ENCODE measurements at places on chromosomes 7 and 10.

DNA sequence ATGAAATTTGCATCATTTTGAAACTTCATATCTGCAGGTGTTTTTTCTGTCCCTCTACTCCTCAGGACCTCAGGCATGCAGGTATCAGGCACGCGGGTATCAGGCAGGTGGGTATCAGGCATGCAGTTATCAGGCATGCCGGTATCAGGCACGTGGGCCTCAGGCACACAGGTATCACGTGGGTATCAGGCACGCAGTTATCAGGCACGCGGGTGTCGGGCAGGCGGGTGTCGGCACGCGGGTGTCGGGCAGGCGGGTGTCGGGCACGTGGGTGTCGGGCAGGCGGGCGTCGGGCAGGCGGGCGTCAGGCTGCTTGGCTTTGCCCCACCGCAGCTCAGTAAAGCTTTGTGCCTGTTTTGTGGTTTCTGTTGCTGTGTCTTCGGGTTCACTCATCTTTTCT, 8.7 kb downstream of the SPRN start:
- no peak for DNase-seq

GRCh38 chr10:128896963-128897362, 570.1 kb upstream of the MGMT start:
- DNase-seq: no peak

DNA sequence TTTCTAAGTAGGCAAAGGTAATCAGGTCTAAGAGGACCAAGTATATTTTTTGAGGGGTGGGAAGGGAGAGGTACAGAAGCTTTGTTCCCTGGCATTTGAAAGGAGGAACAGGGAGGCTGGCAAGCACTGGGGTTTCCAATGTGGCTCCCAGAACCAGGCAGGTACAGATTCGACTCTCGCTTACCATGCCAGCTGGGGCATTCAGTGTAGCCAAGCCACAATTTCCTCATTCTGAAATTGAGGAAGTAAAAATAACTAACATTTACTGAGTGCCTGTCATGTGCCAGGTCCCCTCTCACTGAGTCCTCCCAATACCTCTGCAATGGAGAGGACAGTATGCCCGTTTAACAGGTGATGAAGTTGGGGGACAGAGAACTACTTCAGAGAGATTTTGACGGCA, 45.9 kb upstream of the BET1 start:
- DNase-seq: no peak

GRCh38 chr7:129908181-129908580, 44.6 kb downstream of the UBE2H start:
- DNase-seq: no peak

DNA sequence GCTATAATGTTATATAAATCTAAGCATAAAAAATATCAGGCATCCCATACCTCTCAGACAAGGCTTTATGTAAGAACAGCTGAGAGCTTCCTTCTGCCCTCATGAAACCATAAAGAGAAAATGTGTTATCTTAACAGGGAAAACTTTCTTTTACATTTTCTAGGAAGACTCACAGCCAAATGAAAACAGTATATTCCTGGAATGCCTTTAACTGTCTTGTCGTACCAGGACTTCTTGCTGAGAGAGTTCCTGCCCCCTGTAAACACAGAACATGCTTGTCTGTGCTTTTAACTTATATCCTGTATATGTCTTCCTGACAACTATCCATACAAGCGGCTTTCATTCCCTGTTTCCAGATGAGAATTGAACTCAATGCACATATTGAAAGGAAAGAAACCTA, 64.8 kb upstream of the AHR start:
- no peak for DNase-seq

GRCh38 chr7:150918378-150918777, 59.7 kb downstream of the KCNH2 start:
- DNase-seq: no peak
